Activated CD8-positive, alpha-beta memory T cell treated with anti-CD3 and anti-CD28 coated beads for 1 hour (primary cell): ENCODE measurements at places on chromosomes 2 and 18.

GRCh38 chr2:38500283-38500634 is 102.5 kb downstream of the HNRNPLL start:
- DNase-seq: no peak

DNA sequence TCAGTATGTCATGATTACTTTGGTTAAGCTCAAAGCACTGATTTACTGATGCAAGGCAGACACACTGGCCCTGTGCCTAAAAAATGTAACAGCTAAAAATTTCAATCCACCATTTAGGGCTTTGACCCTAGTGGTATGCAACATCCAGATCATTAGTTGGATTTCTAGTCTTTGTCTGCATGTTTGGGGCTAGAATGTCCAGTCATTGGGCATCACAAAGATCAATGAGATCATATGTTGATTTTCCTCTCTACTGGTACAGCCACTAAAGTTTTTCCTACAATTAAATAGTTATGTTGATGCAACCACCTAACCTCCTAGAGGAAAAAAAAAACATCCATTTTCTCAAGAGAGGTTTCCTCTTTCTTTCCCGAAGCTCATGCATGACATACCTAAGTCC is 53.4 kb upstream of the REV1 start:
- no peak for DNase-seq

- no peak for DNase-seq
Measured at GRCh38 chr2:70959851-70960832, 18.3 kb upstream of the ANKRD53 start.

- no peak for DNase-seq
Measured at GRCh38 chr2:24985511-24985910, 13.8 kb upstream of the DNAJC27 start.

GRCh38 chr2:240247868-240248720 is 107.6 kb upstream of the OTOS start:
- no peak for DNase-seq

DNA sequence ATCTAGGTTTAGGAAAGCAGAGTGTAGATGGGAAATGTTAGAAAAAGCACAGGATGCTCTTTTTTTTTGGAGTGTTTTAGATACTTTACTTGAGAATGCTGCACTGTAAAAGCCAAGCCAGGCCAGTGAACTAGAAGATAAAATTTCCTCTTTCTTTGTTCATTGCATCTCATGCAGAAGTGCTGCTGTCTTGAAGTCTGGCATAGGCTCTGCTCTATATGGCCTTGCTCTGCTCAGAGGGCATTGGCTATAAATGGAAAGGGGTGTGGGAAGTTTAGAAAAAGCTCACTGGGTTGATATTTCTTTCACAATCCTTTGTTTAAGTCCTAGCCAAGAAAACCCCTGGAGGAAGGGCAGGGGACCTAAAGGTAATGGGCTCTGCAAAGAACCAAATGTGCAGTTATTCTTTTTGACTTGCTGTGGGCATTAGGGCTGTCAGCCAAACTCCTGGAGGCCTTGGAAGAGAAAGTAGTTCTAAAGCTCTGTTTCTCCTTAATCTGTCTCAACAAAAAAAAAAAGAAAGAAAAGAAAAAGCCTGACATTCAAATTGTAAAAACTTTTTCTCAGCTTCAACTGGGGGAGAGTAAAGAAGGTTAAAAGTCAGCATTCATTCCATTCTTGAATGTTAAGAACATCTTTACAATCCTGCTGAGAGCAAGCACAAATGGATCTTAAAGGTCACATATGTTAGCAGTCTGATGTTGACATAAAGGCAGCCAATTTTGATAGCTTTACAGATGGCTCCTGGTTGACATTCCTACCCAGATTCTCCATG is 338.3 kb downstream of the GULP1 start:
- no peak for DNase-seq

DNA sequence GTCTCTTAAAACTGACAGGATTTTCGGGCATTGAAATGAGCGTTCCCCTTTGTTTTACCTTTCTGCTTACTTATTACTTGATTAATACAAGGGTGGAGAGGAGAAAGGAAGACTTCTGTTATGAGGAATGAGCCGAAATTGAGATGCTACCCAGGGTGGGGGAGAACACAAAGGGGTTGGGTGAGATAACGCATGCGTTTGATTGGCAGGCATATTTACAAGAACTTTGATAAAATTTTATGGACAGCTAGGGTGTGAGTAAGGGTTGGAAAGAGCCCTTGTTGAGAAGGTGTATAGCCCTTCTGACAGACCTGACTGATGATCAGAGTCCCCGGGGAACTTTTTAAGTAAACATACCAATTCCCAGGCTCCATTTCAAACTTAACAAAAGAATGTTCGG is 1.8 kb downstream of the RNF138 start:
- no peak for DNase-seq

GRCh38 chr2:11837875-11838734 is 91.7 kb downstream of the LPIN1 start:
- DNase-seq: no peak

GRCh38 chr2:163970058-163970813 is 234.4 kb upstream of the FIGN start:
- DNase-seq: no peak

- DNase-seq: no peak
Measured at GRCh38 chr2:21431078-21431477, 307.3 kb downstream of the TDRD15 start.

DNA sequence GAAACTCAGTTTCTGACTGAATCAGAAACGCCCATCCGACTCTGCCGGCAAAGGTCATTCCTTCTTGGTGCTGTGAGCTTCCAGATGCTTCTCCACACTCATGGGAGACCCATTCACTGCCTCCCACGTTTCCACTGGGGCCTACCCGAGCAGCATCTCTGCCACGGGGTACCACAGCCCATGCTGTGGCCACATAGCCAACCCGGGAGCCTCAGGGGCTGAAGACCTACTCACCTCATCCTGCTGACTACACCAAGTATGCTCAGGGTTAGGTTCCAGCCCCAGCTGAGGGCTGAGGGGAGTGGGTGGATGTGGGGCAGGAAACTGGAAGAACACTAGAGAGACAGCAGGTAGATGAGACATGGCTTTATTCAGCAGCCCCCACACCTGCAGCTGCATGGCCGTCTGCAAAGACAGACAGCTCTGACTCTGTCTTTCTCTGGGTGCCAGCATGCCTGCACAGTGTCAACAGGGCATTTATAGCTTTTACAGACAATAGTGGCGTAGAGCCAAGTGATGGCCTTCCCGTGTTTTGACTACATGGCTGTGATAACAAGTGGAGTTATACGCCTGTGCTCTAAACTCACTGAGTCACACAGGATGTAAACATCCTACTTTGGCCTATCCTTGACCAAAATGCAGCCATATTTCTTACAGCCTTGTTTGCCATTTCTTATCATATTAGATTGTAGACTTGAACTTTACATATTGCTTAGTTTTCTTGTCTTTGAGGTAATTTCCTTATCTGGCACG is 16.5 kb upstream of the KLHL23 start:
- no peak for DNase-seq

DNA sequence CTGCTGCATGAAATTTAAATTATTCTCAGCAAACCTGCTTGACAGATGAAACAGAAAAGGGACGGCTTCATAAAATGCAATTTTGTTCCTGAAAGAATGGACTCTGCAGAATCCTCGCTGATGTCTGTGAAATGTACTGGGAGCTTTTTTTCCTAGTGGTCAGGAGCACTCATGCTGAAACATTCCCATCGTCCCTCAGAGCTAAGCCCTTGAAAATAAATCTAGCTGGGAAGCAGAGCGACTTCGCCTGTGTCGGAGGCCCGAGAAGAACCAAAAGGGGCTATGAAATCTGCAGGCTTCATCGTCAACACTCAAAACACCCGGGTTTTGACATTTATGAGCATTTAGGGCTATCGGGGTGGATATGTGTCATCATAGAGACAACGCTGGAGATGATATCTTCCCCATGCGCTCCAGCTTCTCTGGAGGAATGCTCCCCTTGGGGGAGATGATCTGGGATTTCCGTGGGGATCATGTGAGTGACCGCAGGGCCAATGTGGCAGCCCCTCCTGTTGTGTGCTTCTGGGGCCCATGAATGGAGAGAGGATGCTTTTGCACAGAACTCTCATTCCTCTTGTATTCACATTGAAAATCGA is 182.3 kb downstream of the KLHL29 start:
- DNase-seq: no peak

GRCh38 chr2:238236571-238236970 is 3.3 kb downstream of the HES6 start:
- no peak for DNase-seq

DNA sequence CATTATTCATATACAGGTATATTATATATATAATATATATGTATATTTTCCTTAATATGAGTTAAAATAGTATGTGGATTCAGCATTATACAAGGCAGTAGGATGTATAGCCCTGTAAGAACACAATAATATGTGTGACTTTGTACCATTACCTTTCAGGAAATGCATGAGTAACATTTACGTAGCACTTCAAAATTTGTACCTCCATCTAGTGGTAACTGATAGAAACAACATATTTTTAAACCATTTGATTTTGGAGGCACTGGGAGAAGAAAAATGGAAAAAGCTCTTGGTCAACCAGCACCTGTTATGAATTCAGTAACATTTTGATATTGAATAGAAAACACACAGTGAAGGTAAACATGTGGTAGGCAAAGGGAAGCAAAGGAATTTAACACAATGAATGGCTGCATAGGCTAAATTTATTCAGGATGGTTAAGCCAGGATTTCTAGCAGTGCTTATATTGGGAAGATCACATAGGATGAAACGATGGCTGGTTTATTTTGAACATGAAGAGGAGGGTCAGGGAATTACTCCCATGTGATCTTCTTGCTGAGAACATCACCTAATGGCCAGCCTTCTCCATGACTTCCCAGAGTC is 565.5 kb downstream of the CCDC85A start:
- no peak for DNase-seq

GRCh38 chr18:36334798-36335197 is 37.3 kb downstream of the FHOD3 start:
- no peak for DNase-seq

- DNase-seq: no peak
Measured at GRCh38 chr2:179106676-179107428, 56.9 kb upstream of the CCDC141 start.

- no peak for DNase-seq
Measured at GRCh38 chr2:232353096-232353495, 25.5 kb upstream of the ALPP start.

GRCh38 chr2:139237023-139237422 is 456.8 kb upstream of the NXPH2 start:
- DNase-seq: no peak

DNA sequence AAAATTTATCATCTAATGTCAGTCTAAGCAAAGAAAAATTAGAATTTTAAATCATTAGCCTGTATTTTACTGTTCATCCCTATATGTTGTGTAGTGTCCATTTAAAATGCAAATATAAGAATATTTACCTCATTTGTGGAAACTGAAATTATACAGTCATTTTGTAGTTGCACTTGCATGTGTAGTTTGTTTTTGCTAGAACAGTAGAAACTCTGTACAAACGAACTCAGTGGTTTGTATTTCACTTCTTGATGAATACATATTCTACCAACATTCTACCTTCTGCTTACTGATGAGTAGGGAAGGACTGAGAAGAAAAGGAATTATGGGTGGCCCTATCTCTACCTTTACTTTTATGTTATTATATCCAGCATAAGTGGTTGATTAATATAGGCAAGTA is 29.7 kb downstream of the BMPR2 start:
- DNase-seq: no peak

- DNase-seq: no peak
Measured at GRCh38 chr2:60172801-60173200, 380.7 kb downstream of the BCL11A start.

DNA sequence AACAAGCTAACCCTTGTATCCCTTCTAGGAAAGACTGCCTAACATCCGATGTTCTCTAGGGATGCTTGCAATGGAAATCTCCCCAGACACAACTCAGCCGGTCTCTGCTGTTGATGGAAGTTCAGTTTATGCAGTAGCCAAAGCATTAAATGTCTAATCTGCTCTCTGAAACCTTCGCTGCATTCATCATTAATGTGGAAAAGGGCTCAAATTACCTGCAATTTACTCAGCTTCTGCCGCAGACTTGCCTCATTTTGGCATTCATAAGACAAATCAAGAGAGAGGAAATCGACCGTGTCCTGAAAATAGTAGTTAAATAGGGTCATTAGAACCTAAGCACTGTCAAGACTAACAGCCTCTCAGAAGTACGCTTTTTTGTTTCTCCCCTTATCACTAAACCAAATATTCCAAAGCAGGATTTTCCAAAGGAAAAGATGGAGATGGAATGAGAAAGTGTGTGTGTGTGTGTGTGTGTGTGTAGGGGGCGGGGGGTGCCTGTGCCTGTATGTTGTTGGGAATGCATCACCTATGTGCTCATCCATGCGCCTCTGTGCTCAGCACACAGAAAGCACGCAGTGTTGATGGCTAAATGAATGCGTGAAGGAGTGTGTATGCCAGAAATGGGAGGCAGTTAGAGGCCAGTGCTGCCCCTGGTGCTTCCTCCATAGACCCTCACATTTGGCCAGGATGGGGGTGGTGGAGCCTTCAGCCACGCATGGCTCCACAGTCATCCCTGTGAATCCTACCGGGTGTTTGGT is 7.4 kb downstream of the LCT start:
- no peak for DNase-seq

DNA sequence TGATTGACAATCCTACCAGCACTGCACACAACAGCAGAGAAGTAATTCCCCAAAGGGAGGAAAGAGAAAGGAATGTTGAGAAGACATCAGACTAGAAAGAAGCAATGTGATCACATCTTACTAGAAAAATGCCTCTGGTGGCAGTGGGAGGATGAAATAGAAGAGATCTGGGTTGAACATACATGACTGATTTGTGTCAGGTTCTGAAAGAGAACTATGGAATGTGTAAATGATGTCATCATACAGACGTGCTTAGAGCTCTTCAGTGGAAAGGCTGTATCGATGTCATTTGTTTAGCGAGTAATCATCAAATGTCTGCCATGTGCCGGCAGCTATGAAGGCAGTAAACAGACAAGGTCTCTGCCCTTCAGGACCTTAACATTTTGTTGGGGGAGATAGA is 24.9 kb downstream of the GORASP2 start:
- DNase-seq: no peak

DNA sequence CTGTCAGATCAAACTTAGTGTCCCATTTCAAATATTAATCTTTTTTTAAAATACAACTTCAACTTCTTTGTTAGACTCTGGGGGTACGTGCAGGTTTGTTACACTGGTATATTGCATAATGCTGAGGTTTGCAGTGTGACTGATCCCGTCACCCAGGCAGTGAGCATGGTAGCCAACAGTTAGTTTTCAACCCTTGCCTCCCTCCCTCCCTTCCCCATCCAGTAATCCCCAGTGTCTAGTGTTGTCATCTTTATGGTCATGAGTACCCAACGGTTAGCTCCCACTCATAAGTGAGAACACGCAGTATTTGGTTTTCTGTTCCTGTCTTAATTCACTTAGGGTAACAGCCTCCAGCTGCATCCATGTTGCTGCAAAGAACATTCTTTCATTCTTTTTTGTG is 23.9 kb downstream of the NOL10 start:
- DNase-seq: no peak

GRCh38 chr2:234512884-234513669 is 16.2 kb upstream of the ARL4C start:
- DNase-seq: no peak

DNA sequence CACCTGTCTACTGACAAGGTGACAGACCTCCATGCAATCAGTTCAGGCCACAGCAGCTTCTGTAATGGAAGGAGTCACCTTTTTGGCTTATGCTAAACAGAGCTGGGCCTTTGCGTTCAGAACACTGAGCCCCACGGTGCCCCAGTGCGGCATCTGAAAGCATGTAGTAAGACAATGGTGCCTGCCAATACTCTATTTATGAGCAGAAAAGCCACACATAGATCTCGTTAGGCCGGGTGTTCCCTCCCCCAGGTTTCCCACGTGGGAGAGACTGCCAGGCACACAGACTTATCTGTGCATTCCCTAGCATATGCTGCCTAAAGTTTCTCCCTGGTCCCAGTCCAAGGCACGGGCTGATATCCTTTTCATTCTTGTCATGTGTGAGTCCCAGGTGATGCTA is 150.9 kb downstream of the ACTR3 start:
- DNase-seq: no peak
